ENCODE measurements at places on chromosomes 4 and X.
A peak's percentile ranks its signal among the peaks of the same experiment; 100 is the strongest.

DNA sequence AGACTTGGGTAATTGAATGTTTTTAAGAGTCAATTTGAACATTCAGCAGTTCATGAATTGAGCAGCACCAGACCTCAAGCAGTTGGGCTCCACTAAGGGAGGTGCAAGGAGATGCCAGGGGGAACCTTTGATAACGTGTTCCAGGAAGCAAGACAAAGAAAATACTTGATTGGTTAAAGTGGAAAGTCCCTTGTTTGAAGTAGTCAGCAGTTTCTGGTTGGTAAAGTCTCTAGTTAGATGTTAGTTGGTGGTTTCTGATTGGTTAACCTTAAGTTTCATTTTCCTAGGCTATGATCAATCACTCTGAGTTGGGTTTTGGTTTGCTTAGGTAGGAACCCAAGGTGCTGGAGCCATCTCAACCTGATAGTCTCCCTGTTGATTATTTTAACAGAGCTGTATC is 4.0 kb downstream of the HERC6 start:
- peak; percentile 60 for DNase-seq

GRCh38 chr4:104967034-104967401 is 179.7 kb upstream of the TET2 start:
- no peak for DNase-seq

DNA sequence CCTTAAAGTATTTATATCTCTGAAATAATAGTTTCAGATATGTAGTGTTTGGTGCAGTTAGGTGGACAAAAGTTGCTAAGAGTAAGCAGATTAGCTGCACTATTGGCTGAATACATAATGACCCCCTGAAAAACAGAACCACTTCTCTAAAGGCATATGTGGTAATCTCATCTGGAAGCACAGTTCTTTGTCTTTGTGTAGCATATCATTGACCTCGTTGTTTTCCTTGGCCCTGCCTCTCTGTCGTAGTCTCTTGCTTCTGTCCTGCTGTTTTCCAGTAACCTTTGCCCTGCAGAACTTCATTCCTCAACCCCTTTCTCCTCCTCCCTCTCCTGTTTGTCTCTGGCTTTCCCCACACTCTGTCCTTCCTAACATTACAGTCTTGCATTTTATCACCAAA is 41.4 kb downstream of the JADE3 start:
- no peak for DNase-seq

DNA sequence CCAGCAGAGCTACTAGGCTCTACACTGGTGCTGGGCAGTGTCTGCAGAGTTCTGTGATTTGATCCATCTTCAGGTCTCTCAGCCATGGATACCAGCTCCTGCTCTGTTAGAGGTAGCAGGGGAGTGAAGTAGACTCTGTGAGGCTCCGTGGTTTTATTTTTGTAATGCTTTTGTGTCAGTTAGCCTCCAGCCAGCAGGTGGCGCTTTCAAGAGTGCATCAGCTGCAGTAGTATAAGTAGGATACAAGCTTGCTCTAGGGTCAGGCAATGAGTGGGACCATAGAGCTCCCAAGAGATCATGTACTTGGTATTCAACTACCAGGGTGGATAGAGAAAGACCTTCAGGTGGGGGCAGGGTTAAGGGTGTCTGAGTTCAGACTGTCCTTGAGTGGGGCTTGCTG is 362.5 kb upstream of the TRAM1L1 start:
- no peak for DNase-seq

GRCh38 chr4:153530284-153530999 is 64.3 kb downstream of the TMEM131L start:
- DNase-seq: peak; percentile 38

GRCh38 chr4:103449296-103450023 is 251.3 kb upstream of the CENPE start:
- no peak for DNase-seq

GRCh38 chr4:185016946-185017758 is 1.1 kb upstream of the HELT start:
- no peak for DNase-seq

- no peak for DNase-seq
Measured at GRCh38 chr4:20532116-20532790, 168.0 kb upstream of the PACRGL start.

Data from stimulated activated CD4-positive, alpha-beta T cell treated with anti-CD3 and anti-CD28 coated beads, Interleukin-4, amount 100 ng/mL, for 24 hours (primary cell).